ENCODE measurements at places on chromosomes 13 and 19.

GRCh38 chr13:30314069-30314468 is 6.7 kb upstream of the KATNAL1 start:
- no peak for DNase-seq

- DNase-seq = no peak
These were observed 23.2 kb upstream of the CRTC1 start for GRCh38 chr19:18660051-18660910.

DNA sequence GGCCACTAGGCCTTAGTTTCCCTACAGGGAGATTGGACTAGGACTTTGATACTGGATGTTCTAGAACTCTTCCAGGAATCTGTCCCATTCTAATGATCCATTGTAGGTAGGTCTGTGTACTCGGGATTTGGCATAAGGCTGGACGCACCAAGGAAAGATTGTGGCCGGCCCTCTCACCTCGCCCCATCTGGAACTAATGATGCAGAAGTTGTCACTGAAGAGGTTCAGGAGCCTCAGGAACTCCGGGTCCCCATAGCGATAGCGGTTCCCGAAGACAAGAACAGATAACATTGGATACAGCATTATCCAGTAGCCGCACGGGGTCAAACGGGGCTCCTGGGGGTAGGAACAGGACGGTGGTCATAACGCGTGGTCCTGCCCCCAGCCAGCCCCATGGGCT is 11.2 kb downstream of the EGLN2 start:
- no peak for DNase-seq

- no peak for DNase-seq
These were observed 1611.9 kb upstream of the SLC10A2 start for GRCh38 chr13:104678161-104678560.

GRCh38 chr13:113875429-113875815 is 11.5 kb upstream of the GAS6 start:
- DNase-seq = no peak

GRCh38 chr19:13864667-13865570 is 12.0 kb upstream of the NANOS3 start:
- no peak for DNase-seq

DNA sequence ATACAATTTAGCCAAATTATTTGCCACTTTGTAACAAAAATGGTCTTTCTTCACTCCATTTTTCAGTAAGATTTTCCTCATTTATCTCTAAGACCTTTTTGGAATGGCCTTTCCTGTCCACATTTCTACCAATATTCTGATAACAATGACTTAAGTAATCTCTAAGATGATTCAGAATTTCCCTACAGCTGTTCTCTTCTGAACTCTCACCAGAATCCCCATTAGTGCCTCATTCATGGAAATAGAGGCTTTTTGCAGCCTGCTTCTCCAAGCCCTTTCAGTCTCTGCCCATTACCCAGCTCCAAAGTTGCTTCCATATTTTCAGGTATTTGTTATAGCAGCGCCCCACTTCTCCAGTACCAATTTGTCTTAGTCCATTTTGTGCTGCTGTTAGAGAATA is 867.0 kb downstream of the GPC5 start:
- no peak for DNase-seq

DNA sequence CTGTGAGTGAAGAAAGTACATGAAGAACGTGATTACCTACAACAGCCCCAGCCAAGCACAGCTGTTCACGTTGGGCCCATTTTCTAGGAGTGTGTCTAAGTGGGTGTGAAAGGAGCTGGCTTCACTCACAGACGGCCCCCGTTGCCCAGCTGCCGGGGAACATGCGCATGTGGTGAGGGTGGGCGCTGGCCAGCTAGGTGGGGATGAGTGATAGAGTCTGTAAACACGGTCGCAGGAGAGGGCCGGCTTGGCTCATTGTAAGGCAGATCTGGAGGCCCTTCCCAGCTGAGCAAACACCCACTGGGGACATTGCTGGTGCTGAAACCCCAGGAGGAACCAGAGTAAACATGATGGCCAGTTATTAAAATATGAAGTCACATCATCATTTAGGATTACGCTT is 160.5 kb downstream of the TEX29 start:
- DNase-seq = no peak

GRCh38 chr13:98429977-98430736 is 146.8 kb downstream of the STK24 start:
- DNase-seq = peak; percentile 54

- no peak for DNase-seq
These were observed 30.1 kb downstream of the ZNF557 start for GRCh38 chr19:7099597-7099921.

DNA sequence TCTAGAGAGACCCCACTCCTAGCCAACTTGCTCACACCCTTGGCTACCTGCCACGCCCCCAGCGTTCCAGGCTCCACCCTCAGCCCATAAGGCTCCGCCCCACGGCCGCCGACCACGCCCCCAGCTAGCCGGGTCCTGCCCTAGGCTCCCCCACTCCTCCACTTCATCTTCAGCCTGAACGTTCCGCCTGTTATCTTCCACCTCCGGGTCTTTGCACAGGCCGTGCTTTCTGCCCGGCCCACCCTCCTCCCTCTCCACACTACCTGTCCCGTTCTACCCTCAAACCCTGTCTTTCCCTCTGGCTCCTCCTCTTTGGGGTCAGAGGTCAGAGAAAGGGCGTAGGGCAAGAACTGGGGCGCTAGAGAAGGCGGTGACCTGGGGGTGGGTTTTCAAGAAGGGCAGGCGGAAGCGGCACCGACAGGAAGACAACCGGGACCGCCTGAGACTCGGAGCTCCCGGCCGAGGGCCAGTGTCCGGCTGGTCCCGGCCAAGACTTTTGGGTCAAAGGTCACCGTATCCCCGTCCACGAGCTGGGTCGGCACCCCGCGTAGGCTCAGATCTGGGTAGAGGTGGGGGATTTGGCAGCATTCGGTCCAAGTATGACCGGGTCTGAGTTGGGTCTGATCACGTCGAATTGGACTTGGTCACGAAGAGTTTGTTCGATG is 2.2 kb downstream of the PDE4C start:
- DNase-seq = no peak

DNA sequence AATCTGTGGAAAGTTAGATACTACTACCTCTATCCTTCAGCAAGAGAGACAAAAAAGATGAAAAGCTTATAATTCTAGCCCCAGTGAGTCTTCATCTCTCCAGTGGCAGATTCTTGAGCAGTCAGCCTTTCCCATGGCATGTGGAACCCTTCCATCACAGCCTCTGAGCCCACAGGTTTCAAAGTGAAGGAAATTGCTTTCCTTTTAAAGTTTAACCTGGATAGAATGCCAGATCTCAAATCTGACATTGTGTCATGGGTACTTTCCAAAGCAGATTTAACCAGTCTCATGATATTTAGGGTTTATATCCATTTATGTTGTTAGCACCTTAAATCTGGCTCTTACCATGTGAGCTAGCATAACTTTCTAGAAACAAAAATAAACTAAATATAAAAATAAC is 39.3 kb downstream of the POLR1D start:
- no peak for DNase-seq

- DNase-seq = no peak
These were observed 168.0 kb downstream of the IER2 start for GRCh38 chr19:13318190-13318589.

DNA sequence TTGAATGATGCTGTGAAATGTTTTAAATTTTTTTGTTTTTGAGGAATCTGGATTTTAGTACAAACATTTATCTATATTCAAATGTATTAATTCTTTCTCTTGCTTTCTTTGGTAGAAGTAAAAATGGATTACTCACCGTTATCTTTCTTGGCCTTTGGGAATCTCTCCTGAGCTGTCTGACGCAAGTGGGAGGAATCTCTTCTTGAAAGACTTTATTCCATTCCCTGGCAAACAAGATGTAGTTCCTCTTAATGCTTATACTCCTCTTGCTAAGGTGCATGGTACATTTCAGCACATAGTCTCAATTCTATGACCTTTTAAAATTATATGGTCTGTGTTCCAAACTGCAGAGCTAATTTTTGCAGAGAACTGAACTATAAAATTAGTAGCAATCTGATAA is 246.2 kb upstream of the SLC10A2 start:
- DNase-seq = no peak

DNA sequence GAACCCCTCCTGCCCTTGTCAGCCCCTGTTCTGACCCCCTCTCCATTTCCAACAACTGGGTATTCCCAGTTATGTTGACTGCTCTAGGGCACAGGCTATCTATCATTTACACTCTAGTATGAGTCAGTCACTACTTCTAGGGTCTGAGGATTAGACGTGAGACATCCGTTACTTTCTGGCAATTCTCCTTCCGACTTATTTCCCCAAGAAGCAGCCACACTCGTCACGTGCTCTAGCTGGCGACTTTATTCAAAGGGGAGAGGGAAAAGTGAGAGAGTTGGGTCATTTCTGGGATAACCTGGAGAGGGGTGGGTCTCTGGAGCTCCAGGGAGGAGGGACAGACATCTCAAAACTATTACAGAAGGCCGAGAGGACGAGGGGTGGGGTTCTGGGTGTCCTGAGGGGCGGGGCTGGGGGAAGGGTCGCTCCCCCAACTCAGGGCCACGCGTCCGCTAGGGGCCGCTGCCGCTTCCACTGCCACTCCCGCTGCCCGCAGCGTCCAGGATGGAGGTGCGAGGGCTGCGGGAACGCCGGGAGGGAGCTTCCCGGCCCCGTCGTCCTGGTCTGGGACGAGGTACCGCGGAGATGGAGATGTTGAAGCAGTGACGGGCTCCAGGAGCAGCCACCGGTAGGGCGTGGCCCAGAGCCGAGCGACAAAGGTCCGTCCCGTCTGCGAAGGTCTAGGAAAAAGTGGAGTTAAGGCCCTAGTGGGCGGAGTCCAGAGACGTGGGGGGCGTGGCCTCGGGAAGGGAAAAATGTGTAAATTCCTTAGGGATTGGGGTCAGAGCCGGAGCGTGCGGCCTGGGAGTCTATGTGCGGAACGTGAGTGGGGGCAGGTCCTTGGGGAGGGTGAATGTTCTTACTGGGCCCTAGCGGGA is 8.9 kb downstream of the RTBDN start:
- DNase-seq = peak; percentile 67

DNA sequence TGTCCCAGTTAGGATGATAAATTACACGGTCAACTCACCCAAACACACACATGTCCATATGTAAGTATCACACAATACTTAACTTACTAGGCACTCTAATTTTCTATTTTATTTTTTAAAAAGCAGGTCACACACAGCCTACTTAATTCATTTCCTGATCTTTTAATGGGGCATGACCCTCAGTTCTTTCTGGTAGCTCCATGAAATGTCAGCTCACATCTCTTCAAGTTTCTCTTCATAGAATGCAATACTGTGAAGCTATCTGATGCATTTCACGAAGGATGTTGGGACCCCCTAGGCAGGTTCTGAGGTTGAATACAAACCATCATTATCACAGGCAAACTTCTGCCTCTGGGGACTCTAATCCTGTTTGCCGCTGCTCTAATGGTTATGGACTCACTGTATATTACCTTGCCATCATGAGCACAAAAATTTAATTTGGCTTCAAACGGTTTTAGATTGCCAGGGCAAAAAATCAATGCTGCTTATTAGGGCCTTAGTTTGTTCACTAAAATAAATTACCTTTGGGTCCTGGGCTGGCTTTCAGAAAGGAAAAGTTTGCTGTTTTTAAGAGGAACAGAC is 16.1 kb upstream of the DHRS12 start:
- DNase-seq = no peak

- DNase-seq = no peak
These were observed 6.2 kb upstream of the THSD1 start for GRCh38 chr13:52412128-52412527.

- DNase-seq = no peak
These were observed 41.1 kb upstream of the MRI1 start for GRCh38 chr19:13723206-13723605.

- no peak for DNase-seq
These were observed 451.0 kb upstream of the SLC10A2 start for GRCh38 chr13:103517066-103517767.

GRCh38 chr13:30866677-30867076 is 39.4 kb upstream of the MEDAG start:
- no peak for DNase-seq

DNA sequence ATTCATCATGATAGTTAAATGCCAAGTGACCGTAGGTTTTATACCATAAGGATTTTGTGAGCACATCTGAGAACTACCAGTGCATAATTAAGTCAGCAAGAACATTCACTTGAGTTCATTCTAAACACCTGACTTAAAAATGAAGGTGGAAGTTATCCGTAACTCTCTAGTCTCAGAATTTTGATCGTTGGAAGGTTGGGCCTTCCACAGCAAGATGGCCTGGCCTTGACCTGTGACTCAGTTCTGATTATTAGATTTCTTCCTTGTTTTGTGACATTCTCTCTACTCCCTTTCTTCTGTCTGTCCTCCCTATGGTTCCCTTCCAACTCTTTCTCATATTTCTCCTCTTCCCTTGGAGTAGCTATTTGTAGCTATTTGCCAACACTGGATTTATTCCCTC is 20.0 kb upstream of the WDFY2 start:
- no peak for DNase-seq

- no peak for DNase-seq
These were observed 37.7 kb upstream of the PDCD5 start for GRCh38 chr19:32543115-32543900.

DNA sequence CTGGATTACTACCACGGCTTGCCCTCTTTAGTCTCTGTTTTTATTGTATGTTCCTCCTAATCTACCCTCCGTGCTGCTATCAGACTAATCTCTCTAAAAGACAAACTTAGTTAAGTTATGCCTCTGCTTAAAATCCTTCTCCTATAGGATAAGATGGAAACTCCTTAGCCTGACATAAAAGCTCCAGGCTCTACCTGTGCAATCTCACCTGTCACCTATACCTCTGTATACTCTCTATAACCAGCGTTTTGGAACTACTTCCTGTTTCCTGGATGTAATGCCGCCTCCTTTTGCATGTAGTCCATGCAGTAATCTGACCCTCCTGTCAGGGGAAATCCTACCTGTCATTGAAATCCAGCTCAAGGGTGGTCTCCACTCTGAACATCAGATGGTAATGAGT is 41.2 kb downstream of the OLFM4 start:
- DNase-seq = no peak

DNA sequence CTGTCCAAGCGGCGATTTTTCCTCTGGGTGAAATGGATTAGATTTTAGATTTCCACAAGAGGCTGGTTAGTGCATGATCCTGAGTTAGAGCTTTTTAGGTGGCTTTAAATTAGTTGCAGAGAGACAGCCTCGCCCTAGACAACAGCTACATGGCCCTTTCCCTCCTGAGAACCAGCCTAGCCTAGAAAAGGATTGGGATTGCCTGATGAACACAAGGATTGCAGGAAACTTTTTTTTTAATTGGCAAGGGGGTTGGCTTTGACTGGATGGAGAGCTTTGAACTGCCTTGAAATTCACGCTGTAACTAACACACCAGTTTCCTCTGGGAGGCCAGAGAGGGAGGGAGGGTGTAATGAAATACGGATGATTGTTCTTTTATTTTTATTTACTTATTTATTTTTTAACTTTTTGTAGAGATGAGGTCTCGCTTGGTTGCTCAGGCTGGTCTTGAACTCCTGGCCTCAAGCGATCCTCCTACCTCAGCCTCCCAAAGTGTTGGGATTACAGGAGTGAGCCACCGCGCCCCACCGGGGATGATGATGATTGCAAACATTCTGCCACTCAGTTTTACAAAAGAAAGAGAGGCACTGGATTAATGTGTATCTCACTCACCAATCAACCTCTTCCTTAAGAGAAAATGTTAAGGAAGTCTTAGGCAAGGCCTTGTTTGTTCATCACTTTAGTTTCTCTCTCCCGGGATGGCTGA is 1.9 kb downstream of the LDLR start:
- DNase-seq = no peak

- DNase-seq = no peak
These were observed 145.5 kb upstream of the SPRY2 start for GRCh38 chr13:80486402-80486801.
